ENCODE measurements at places on chromosomes 6 and 20. TPM values are rescaled to one million over a fixed set of nuclear protein-coding genes. Genes with fewer than 3 reads are reported as not detected.
A peak's percentile ranks its signal among the peaks of the same experiment; 100 is the strongest.

ASIP gene
- not detected for total RNA-seq

FRK gene
- total RNA-seq = 1.1 TPM

CRIP3 gene
- total RNA-seq = 0.47 TPM

RHAG gene
- not detected for total RNA-seq

SPO11 gene
- not detected for total RNA-seq

HLA-DMA gene
- total RNA-seq = 3.6 TPM

CLVS2 gene
- not detected for total RNA-seq

SASH1 gene
- 54.2 TPM for total RNA-seq

EDEM2 gene
- 25.5 TPM for total RNA-seq

SEL1L2 gene
- not detected for total RNA-seq

HS3ST5 gene
- total RNA-seq = 0.05 TPM

TBXT gene
- not detected for total RNA-seq

TFAP2C gene
- total RNA-seq = 36.2 TPM

DNA sequence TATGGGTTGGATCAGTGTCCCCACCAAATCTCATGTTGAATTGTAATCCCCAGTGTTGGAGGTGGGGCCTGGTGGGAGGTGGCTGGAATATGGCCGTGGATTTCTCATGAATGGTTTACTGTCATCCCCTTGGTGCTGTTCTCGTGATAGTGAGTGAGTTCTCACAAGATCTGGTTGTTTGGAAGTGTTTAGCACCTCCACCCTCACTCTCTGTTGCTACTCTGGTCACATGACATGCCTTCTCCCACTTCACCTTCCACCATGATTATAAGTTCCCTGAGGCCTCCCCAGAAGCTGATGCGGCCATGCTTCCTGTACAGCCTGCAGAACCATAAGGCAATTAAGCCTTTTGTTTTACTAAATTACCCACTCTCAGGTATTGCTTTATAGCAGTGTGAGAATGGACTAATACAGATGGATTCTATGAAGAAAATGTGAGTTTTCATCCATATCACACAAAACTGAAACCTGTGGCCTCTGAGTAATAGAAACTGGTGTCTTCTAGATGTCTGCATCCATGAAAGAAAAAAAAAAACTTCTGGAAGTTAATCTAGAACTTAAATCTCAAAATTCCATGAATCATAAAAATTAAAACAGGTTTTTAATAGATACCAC is 39.3 kb downstream of the MBOAT1 start:
- H3K36me3 ChIP-seq = no peaks in the 10 kb centered on the region
- H3K4me1 ChIP-seq = no peaks in the 10 kb centered on the region
- no peak overlapping the region for H3K27ac ChIP-seq
- H3K27me3 ChIP-seq = no peaks in the 10 kb centered on the region
- DNase-seq = no peak
- no peak overlapping the region for H3K4me3 ChIP-seq

- H3K36me3 ChIP-seq = no peaks in the 10 kb centered on the region
- H3K4me3 ChIP-seq = no peak overlapping the region
- H3K27ac ChIP-seq = no peak overlapping the region
- no peak for DNase-seq
- peaks cover 4% of the 10 kb centered on the region for H3K4me1 ChIP-seq
Observed at GRCh38 chr6:44084231-44085014, 42.8 kb downstream of the MRPL14 start.

DNA sequence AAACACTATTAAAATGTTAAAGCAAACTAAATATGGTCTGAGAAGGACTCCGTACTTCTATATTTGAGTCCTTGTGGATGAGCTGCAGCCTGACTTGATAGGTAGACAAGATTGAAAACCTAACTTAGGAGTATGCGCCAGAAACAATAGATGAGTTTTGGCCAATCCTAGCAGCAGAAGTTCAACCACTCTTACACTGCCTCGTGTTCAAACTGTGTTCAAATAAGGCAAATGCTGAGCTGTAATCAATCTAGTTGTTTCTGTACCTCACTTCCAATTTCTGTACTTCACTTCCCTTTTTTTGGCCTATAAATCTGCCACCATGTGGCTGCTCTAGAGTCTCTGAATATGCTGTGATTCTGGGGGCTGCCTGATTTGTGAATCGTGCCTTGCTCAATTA is 13.2 kb upstream of the SERINC1 start:
- no peaks in the 10 kb centered on the region for H3K27me3 ChIP-seq
- H3K27ac ChIP-seq = peak overlapping the region; percentile 94
- peaks cover 67% of the 10 kb centered on the region for H3K4me1 ChIP-seq
- DNase-seq = no peak

DNA sequence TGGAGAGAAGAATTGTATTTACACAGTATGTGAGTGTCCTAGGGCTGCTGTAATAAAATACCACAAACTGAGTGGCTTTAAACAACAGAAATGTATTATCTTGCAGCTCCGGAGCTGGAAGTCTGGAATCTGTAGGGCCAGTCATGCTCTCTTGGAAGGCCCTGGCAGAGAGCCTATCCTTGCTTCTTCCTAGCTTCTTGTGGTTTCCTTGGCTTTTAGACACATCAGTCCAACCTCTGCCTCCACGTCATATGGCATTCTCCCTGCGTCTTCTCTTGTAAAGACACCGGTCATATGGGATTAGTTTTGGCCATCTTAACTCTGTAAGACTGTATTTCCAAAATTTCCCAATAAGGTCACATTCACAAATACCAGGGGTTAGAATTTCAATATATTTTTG is 10.8 kb downstream of the FNDC1 start:
- peaks cover 14% of the 10 kb centered on the region for H3K4me1 ChIP-seq
- H3K27ac ChIP-seq = no peak overlapping the region
- DNase-seq = no peak

- no peak overlapping the region for H3K27ac ChIP-seq
- no peak overlapping the region for H3K4me3 ChIP-seq
- peaks cover 18% of the 10 kb centered on the region for H3K36me3 ChIP-seq
- no peaks in the 10 kb centered on the region for H3K4me1 ChIP-seq
- H3K27me3 ChIP-seq = no peaks in the 10 kb centered on the region
Observed at GRCh38 chr6:158448856-158449255, 111.0 kb upstream of the TMEM181 start.

- peaks cover 4% of the 10 kb centered on the region for H3K4me1 ChIP-seq
- no peaks in the 10 kb centered on the region for H3K36me3 ChIP-seq
- no peak overlapping the region for H3K27ac ChIP-seq
- H3K4me3 ChIP-seq = no peak overlapping the region
Observed at GRCh38 chr20:60362531-60362930, 404.3 kb downstream of the CDH26 start.

- peaks cover 26% of the 10 kb centered on the region for H3K4me1 ChIP-seq
- H3K27ac ChIP-seq = no peak overlapping the region
- no peak for DNase-seq
Observed at GRCh38 chr6:150720774-150721233, 121.1 kb downstream of the PLEKHG1 start.

GRCh38 chr6:145548933-145549648 is 186.2 kb downstream of the EPM2A start:
- no peaks in the 10 kb centered on the region for H3K36me3 ChIP-seq
- no peak for DNase-seq
- H3K27ac ChIP-seq = no peak overlapping the region
- H3K4me1 ChIP-seq = no peaks in the 10 kb centered on the region
- H3K27me3 ChIP-seq = peaks cover 5% of the 10 kb centered on the region

GRCh38 chr20:53842301-53843099 is 227.9 kb downstream of the BCAS1 start:
- no peak for DNase-seq
- no peak overlapping the region for H3K4me3 ChIP-seq
- H3K27ac ChIP-seq = no peak overlapping the region
- no peaks in the 10 kb centered on the region for H3K27me3 ChIP-seq
- no peaks in the 10 kb centered on the region for H3K36me3 ChIP-seq

DNA sequence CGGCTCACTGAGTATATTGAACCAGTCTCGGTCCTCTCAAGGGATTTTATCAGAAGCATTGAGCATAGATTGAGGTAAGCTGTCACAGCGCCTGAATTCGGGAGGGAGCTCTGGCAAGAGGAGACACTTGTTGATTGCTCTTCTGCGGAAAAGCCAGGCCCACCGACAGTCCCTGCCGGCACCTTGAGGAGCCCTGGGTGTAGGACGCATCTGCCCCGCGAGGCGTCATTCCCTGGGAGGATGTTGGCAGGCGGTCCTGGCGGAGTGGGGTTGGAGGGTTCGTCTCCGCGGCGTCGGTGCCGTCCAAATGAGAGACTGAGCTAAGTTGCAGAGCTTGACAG is 843 bp downstream of the FBXO9 start:
- H3K4me3 ChIP-seq = peak overlapping the region; percentile 91
- H3K36me3 ChIP-seq = no peaks in the 10 kb centered on the region
- peak overlapping the region; percentile 85 for H3K27ac ChIP-seq
- no peak for DNase-seq
- H3K4me1 ChIP-seq = peaks cover 35% of the 10 kb centered on the region
- H3K27me3 ChIP-seq = no peaks in the 10 kb centered on the region

- DNase-seq = no peak
- H3K4me1 ChIP-seq = peaks cover 49% of the 10 kb centered on the region
- no peak overlapping the region for H3K4me3 ChIP-seq
- peak overlapping the region; percentile 66 for H3K27ac ChIP-seq
- no peaks in the 10 kb centered on the region for H3K27me3 ChIP-seq
Observed at GRCh38 chr20:41172296-41173140, 35.2 kb downstream of the PLCG1 start.

- no peak overlapping the region for H3K4me3 ChIP-seq
- no peak overlapping the region for H3K27ac ChIP-seq
- H3K36me3 ChIP-seq = no peaks in the 10 kb centered on the region
- peak; percentile 25 for DNase-seq
- peaks cover 28% of the 10 kb centered on the region for H3K4me1 ChIP-seq
Observed at GRCh38 chr6:44268095-44268628, 2.1 kb upstream of the TMEM151B start.

GRCh38 chr6:150203378-150203777 is 60.5 kb downstream of the PPP1R14C start:
- H3K4me1 ChIP-seq = peaks cover 6% of the 10 kb centered on the region
- H3K27me3 ChIP-seq = no peaks in the 10 kb centered on the region
- H3K4me3 ChIP-seq = no peak overlapping the region
- no peak for DNase-seq
- H3K27ac ChIP-seq = no peak overlapping the region
- H3K36me3 ChIP-seq = no peaks in the 10 kb centered on the region

GRCh38 chr6:125789167-125789566 is 1.6 kb upstream of the NCOA7 start:
- peaks cover 55% of the 10 kb centered on the region for H3K4me1 ChIP-seq
- peaks cover 11% of the 10 kb centered on the region for H3K36me3 ChIP-seq
- H3K27me3 ChIP-seq = no peaks in the 10 kb centered on the region
- H3K27ac ChIP-seq = peak overlapping the region; percentile 96
- no peak overlapping the region for H3K4me3 ChIP-seq

DNA sequence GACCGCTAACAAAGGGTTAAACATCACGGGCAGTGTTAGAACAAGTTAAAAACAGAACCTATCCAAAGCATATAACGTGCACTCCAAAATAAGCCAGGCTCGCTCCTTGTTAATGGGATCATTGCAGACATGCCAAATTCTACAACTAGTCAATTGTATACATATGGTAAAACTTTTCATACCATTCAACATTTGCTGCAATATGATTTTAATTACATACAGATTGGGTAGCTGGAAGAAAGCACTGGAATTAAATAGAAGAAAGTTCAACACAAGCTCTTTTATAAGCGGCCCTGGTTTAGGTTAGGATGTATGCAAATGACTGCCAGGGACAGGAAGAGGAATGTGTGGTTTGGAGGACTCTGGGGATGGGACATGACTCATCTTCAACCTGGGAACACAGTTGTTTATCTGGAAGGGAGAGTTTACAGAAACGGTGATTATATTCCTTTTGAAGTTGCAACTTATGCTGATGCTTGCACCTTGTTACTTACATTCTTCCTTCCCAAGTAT is 62.5 kb upstream of the TIAM2 start:
- H3K4me3 ChIP-seq = no peak overlapping the region
- no peaks in the 10 kb centered on the region for H3K36me3 ChIP-seq
- DNase-seq = no peak
- peak overlapping the region; percentile 14 for H3K27ac ChIP-seq
- H3K27me3 ChIP-seq = no peaks in the 10 kb centered on the region

DNA sequence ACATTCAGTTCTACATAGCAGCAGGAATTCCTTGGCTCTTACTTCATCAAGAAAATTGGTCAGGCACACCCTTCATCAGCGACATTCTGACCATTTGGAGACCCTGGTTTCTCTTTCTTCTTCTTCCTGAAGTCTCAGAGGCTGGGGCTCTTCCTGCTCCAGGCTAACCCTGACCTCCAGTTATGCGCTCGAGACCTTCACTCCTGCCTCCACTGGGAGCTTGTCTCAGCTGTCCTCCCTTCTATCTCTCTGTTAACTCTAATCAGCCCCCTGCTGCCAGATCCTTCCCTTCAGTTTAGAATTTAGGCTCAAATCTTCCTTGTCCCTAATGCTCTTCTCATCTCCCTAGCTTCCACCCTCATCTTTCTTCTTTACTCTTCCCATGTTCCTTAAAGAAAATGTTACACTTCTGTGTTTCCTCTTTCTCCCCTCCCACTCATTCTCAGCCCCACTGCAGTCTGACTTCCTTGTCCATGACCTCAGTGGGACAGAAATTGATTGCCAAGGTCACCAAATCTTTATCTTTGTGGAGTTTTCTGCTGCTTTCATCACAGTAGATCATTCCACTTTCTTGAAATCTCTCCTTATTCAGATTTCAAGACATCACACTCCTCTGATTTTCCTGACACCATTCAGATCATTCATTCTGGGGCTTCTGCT is 8.4 kb upstream of the HLA-DOA start:
- H3K27ac ChIP-seq = no peak overlapping the region
- no peaks in the 10 kb centered on the region for H3K36me3 ChIP-seq
- H3K27me3 ChIP-seq = peaks cover 70% of the 10 kb centered on the region
- no peaks in the 10 kb centered on the region for H3K4me1 ChIP-seq
- DNase-seq = no peak

DNA sequence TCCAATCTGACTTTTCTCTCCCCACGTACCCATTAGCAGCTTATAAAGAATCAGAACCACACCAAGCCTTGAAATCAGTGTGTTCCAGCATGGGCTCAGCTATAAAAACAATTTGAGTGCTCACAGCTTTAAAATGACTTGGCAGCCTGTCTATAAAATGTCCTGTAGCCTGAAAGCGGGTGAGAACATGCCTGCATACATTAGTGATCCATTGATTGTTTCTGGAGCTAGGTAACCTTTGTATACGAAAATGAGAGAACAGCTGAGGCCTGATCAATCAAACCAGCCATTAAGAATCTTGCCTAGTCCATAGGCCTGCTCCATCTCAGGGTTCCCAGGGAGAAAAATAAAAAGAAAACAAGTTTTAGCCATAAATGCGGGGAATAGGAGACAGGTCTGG is 245.8 kb upstream of the SULF2 start:
- H3K27ac ChIP-seq = no peak overlapping the region
- no peaks in the 10 kb centered on the region for H3K36me3 ChIP-seq
- no peaks in the 10 kb centered on the region for H3K4me1 ChIP-seq
- H3K4me3 ChIP-seq = no peak overlapping the region
- no peak for DNase-seq

DNA sequence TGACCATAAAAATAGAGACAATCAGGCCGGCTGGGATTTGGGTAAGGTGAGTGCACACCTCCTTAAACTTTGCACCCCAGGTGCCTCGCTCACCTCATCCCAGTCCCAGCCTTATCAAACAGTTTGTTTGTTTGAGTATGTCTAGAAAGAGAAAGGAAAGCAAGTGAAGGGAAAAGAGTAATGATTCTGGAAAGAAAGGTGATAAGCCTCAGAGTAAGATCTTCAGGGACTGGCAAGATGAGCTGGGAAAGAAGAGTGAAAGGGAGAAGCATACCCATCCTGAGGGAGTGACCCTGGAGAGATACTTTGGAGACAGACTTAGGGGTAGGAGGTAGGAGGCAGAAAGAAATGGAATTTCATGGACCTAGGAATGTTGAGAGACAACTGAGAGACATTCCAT is 1.7 kb downstream of the TAP2 start:
- DNase-seq = no peak
- peaks cover 7% of the 10 kb centered on the region for H3K36me3 ChIP-seq
- no peak overlapping the region for H3K4me3 ChIP-seq
- no peaks in the 10 kb centered on the region for H3K27me3 ChIP-seq
- H3K4me1 ChIP-seq = peaks cover 8% of the 10 kb centered on the region

GRCh38 chr6:21942897-21943296 is 349.3 kb downstream of the SOX4 start:
- no peaks in the 10 kb centered on the region for H3K36me3 ChIP-seq
- no peak overlapping the region for H3K27ac ChIP-seq
- peaks cover 43% of the 10 kb centered on the region for H3K4me1 ChIP-seq

All from chondrocyte (in vitro differentiated cells).